CD4-positive, alpha-beta T cell treated with Interleukin-17A for 1 hour (primary cell): ENCODE measurements at places on chromosomes 3 and 15.

DNA sequence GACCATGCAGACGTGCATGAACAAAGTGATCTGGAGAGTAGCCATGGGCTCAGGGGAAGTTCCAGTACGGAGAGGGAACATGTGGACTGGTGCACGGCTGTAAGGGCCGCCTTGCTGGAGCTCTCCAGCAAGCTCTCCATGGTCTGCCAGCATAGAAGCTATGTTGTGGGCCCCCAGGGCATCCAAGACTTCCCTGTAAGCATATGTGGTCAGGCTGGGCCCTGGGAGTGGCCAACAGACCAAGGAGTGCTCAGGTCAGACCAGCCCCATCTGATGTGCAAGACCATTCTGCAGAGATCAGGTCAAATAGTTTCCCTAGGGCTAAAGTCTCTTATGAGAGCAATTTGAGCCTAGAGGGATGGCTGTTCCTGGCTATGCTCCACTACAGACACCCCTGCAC is 110.1 kb upstream of the DAZL start:
- DNase-seq, result no peak

DNA sequence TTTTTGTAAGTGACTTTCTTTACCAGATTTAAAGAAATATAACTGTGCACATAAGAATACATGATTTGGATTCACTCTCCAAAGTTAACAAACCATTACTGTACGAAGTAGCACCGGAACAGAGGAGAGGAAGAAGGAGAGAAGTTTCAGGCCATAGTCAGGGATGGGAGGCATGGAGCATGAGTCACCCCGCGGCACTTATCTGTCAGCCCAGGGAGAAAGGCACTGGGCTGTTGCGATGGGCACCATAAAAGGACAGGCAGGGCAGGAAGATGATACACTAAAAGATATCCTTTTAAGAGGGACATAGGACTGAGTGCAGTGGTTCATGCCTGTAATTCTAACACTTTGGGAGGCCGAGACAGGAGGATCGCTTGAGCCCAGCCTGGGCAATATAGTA is 37.0 kb downstream of the TTC23 start:
- DNase-seq, result no peak

GRCh38 chr3:23834082-23834870 is 28.5 kb downstream of the UBE2E1 start:
- DNase-seq, result no peak

DNA sequence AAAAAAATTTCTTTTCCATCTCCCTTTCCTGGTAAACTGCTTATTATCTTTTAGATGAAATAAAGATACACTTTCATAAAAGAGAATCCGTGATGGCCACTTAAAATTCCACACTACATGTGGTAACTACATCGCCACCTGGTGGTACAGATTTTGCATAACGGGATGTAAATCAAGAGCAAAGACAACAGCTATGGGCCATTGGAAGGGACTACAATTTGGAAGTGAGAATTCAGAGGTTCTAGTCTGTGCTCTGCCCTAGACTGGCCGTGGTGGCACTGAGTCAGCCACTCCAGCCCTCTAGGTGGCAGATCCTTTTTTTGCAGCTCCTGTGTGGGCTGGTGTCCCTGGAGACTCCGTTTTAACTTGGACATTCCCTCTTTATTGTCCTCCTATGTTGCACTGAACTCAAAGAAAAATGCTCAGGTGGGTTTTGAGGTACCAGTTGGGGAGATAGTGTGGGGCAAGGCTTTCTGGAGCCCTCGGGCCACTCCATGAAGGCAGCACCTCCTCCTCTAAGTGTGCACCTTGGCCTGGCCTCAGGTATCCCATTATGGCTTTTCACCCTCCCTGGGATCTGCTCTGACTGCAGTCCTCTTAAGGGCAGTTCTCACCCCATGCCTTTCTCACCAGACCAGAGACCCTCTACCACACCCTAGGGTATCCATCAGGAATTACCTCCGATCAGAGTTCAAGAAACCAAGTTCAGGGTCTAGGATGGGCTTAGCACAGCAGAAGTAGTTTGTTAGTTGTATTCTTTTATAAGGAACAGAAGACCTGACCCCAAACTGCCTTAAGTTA is 54.9 kb downstream of the SPSB4 start:
- DNase-seq, result peak; percentile 67

DNA sequence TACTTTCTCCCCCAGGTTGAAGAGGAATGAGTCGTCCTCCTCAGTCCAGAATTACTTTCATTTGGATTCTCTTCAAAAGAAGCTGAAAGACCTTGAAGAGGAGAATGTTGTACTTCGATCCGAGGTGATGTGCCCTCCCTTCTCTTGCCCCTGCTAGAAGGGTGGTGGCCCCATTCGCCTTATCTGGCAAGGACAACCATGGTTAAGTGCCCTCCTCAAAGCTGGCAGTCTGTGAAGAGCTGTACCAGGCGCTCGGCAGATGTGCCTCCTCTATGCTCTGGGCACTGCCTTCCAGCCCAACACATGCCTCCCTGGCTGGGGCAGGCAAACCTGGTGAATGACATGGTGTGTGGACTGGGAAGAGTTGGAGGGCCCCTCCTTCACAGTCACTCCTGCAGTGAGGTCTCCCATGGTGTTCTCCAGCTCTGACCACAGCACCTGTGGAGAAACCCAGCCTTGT is 77.0 kb downstream of the CCK start:
- DNase-seq, result no peak

GRCh38 chr15:34810443-34811129 is 15.2 kb upstream of the ACTC1 start:
- no peak for DNase-seq

DNA sequence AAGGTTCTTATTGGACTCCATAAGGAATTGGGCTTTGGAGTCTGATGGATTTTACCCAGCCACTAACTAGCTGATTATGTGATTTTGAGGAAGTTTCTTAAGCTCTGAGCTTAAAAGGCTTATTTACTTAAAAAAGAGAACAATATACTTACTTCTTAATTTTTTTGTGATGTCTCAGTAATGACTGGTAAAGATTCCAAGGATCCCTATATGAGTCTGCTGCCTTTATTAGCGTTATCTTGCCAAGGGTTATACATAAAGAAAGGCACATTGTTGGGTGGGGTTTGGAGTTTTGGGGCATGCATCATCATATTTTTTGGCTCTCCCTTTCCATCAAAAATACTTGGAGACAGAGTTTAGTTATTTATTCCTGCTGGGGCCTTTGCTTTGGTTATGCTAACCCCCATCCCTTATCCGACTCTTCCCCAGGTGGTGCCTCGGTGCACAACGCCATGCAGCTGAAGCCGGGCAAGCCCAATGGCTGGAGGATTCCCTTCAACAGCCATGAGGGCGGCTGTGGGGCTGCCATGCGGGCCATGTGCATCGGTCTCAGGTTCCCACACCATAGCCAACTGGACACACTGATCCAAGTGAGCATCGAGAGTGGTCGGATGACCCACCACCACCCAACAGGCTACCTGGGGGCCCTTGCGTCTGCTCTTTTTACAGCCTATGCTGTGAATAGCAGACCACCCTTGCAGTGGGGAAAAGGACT is 6.7 kb downstream of the ADPRH start:
- no peak for DNase-seq

- no peak for DNase-seq
Measured at GRCh38 chr3:124441766-124442165, 288.5 kb upstream of the UMPS start.

DNA sequence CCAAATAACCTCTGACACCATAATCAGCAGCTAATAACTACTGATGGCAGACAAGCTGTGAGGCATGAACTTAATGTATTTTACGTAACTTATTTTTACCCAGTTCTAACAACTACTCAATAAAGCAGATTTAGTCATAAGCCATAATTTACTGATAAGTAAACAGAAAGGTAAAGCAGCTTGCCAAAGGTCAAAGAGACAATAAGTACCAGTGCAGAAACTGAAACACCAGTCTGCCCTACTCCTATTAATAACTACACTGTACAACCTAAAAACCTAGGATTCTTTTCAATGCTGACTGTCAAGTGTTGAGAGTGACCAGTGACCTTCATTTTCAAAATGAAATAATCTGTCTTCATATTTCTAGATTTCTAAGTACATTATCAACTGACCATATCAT is 152.2 kb downstream of the NR2E3 start:
- DNase-seq, result no peak

DNA sequence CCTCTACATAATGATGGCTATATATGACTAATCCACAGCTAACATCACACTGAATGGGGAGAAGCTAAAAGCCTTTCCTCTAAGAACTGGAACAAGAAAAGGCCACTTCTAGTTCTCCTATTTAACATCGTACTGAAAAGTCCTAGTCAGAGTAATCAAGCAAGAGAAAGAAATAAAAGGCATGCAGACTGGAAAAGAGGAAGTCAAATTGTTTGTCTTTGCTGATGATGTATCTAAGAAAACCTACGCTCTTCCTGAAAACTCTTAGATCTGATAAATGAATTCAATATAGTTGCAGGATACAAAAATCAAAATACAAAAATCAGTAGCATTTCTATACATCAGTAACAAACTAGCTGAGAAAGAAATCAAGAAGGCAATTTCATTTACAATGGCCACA is 116.9 kb downstream of the TP63 start:
- DNase-seq, result no peak

DNA sequence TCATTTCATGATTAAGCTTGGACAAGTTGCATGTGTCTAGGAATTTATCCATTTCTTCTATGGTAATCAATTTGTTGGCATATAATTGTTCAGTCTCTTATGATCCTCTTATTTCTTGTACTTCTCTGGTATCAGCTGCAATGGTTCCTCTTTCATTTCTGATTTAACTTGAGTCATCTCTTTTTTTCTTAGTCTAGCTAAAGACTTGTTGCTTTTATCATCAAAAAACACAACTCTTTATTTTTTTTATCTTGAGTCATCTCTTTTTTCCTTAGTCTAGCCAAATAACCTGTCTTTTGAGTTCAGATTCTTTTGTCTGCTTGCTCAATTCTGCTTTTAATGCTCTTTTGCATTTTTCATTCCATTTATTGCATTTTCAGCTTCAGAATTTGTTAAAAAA is 37.3 kb downstream of the UBE3A start:
- DNase-seq, result no peak

DNA sequence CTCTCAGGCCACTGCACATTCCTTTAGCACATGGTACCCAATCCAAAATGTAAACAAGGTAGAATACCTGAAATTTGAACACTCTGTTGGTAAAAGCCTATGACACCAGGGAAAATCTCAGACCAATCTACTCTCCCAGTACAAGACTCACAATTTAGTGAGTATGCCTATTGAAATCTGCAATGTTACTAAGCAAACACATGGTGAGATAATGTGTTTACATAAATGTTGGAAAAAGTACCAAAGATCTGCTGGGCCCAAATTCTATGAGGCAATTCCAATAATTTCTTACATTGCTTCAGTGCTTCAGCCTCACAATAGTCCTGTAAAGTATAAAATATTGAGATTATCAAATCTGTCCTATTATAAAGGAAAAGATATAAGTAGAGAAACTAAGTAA is 536.1 kb downstream of the PYDC2 start:
- DNase-seq, result no peak

GRCh38 chr3:61899700-61900462 is 338.5 kb downstream of the PTPRG start:
- no peak for DNase-seq

- no peak for DNase-seq
Measured at GRCh38 chr3:52086976-52087663, 30.7 kb upstream of the DUSP7 start.
